ENCODE measurements at places on chromosomes 6 and 20.

GRCh38 chr6:54002116-54002515 is 109.1 kb upstream of the MLIP start:
- no peak for DNase-seq

DNA sequence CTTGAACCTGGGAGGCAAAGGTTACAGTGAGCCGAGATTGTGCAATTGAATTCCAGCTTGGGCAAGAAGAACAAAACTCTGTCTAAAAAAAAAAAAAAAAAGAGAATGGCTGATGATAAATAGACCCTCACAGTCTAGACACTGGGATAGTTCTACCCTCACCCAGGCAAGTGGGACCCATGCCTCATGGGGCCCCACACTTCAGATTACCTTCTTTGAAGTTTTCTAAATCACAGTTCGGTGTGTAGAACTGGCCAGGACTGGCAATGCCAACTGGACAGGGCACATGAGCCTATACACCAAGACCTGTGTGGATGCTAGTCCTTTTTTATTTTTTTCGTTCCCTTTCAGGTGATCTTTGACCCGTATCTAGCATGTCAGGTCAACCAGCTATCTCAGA is 24.3 kb upstream of the VIP start:
- DNase-seq: no peak

- DNase-seq: no peak
These were observed 7.8 kb upstream of the MRS2 start for GRCh38 chr6:24394780-24395437.

DNA sequence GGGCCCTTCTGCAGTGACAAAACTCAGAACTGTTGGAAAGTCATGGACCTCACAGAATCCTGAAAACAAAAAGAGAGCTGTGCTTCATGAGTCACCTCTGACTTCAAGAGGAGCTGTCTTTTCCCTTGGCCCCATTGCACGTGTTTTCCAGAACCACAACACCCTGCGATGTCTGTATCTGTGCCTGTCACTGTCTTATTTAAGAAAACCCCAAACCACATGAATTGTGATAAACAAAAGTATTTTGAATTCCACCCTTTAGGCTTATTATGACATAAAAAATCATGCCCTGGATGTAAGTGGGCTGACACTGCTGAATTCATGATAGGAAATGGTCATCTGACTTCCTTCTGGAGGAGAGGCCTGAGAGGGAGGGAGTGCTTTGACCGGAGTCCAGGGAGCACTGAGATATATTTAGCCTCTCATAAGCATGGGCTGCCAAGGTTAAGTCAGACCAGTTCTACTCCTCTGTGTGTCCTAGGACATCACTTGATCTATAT is 96.4 kb upstream of the DUSP22 start:
- DNase-seq: no peak

DNA sequence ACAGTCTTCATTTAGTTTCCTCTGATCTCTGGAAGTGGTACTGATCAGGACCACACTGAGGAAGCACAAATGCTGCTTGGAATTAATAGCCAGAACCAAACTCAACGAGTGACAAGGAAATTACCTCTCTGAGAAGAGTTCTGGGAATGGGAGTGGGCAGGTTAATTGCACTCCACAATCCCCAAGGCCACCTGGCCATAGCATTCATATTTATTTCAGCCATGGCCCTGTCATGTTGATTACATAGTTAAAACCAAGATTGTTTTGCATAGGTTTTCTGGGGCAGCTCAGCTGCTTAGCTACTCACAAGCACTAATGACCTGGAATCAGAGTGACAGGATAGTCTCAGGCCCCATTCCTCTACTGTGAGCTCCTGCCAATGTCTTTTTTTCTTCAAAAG is 230.2 kb upstream of the RIMS1 start:
- no peak for DNase-seq

GRCh38 chr20:358891-359555 is 12.1 kb downstream of the NRSN2 start:
- DNase-seq: no peak

DNA sequence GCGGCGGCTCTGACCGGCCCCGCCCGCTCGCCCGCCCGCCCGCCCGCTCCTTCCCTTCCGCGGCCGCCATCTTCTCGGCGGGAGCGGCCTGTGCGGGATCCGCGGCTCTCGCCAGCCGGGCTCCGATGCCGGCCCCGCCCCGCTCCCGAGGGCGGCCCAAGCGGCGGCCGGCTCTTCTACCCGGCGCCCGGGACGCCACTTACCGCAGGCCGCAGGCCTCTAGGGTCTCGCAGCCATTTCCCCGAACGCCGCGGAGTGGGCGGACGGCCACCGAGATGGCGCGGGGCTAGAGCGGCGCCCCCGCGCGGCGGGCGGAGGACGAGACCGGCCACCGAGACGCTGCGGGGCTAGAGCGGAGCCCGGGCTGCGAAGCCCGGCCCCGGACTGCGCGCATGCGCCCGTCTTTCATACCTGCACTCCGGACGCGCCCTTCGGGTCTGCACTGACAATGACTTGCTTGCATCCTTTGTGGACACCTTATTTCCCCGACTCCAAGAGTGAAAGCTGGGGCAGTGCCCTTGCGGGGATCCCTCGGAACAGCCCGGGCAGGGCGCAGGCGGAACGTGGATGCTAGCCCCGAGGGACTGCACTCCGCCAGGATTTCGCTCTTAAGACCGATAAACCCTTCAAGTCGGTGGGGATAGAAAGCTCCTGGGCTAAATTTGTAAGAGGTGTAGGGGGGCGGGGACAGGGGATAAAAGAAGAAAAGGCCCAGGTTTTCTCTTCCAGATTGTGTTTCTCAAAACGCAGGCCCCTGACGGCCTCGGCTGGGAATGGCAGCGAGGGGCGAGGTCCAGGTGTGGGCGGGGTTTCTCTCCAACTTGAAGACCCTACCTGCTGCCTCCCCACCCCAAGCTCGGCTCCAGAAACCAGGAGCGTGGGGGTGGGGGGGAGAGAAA is at the start of gene DIDO1:
Gene DIDO1, minus strand, starts transcription at position 277 of the 899 bp plus-strand sequence.
- DNase-seq: peak; percentile 95

GRCh38 chr20:33124994-33125393 is 43.0 kb upstream of the BPIFA2 start:
- no peak for DNase-seq

DNA sequence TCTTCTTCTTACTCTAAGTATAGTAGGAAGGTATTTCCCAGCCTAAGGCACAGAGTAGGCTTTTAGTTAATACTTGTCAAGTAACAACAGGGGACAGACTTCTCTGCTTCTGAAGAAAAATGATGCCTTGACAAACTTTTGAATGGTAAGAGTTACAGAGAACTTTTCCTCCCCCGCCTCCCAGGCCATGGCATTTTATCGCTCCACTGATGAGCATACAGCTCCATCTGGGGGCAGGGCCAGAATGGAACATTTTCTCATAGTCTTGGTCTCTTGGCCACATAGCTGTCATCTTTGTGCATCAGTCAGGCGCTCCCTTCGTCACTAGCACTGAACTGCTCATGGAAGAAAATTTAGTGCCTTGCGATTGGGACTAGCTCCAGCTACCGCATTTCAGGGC is 1066.8 kb upstream of the CITED2 start:
- DNase-seq: peak; percentile 33

DNA sequence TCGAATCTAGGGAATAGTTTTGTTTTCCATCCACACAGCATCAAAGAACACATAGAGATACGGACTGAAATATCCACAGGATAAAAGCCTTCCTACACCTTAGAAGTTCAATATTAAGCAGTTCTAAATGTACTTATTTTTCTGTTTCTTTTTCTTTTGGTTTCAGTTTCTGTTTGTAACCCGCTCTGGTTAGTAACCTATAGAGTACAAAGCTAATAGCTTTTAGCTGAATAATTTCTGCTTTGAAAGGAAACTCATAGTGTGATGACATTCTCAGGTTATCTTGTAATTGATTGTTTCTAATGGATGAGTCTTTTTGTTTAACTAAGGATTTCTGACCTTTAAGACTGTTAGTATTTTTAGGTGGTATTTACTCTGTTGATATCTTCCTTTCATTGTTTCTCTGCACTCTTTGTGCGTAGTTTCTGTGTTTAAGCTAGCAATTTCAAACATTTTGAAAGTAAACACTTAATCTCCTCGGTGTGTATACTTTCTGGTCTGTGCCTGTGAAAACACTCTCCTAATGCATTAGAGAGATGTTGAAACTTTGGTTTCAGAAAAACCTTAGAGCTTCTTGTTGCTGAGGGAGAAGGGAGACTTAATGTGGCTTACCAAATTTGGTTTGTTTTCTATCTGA is 385.5 kb downstream of the HDGFL1 start:
- DNase-seq: peak; percentile 87

GRCh38 chr6:90978046-90978445 is 391.2 kb upstream of the MAP3K7 start:
- DNase-seq: no peak

DNA sequence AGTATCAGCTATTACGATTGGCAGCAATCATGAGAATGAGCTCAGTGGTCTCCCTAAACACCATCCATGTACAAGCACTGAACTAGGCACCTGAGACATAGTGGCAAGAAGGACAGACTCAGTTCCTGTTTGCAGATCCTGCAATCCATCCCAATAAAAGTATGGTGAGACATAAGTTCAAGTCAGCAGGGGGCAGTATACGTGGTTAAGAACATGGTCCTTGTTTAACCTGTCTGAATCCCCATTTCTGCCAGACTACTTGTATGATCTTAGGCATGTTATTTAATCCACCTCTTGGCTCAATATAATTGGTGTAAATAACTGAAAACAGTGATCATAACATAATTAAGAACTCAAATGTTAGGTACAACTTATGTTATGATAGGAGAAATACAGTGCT is 33.2 kb upstream of the PNISR start:
- peak; percentile 37 for DNase-seq

DNA sequence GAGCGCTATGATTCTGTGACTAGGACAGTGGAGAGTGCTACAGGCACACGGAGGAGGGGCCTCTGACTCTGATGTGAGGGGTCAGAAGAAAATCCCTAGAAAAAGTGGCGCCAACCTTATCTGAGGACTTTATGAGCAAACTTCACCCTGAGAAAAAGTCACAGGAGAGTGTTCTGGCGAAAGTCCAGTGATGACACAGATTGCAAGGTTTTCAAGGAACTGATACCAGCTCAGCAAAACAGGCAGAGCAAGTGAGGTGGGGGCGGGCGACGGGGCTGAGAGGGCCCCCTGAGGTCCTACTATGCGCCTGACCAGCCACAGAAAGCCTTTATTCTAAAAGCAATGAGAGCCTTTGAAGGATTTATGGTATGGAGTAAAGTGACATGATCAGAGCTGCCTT is 73.3 kb downstream of the SLC22A23 start:
- DNase-seq: no peak

All from DMS53 (cell line).